Vagina (tissue), 2 donors: ENCODE measurements at places on chromosomes 5 and 9.

DNA sequence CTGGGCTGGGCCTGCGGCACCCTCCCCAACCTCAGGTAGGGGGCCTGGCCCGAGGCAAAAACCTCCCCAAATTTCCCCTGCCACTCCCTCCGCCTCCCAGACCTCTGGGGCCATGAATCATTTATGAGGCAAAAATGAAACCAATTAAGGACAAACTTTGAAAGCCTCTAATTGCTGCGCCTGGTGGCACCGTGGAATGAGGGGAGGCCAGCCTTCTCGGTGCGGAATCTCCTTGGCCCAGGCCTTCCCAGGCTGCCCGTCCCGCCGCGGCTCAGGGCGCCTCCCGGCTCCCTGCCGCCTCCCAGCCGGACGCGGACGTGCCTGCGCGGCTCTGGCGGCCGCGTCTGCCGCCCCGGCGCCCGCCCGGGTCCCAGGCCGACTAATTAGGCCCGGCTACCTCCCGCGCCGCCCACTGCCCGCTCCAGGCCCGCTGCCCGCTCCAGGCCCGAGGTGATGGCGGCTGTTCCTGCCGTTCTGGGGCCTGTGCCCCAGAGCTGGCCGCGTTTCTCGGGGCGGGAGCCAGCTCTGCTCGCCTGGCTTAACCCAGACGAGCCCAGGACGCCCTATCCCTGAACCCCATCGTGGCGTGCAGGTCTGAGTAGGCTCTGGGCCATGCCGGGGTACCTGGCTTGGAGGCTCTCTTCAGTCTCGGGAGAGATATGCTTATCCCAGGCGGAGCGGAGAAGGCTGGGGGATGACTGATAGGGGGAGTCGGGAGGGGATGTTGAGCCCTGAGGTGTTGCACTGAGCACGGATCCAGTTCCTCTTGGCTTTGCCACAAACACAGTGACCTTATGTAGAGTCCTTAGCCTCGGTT lies 20.1 kb downstream of the CXXC5 start:
- DNase-seq, result no peak
- peaks cover 95% of the 10 kb centered on the region for H3K4me1 ChIP-seq
- H3K36me3 ChIP-seq, result no peaks in the 10 kb centered on the region

DNA sequence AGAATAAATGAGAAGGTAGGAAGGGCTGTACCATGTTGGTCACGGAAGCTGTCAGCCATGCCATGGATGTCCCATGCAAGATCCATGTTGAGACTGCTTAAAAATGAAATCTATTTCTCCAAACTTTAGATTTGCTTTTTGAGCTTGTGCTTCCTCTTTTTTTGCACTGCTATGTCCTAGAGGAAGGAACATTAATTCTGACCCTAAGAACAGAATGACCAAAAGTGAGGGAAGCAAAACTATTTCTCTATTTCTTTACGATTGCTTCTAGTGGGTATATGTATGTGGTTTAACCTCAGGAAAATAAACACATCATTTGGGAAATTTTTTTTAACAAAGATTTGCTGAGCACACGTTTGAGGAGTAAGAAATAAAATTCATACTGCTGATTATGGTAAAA lies 84.6 kb downstream of the USP20 start:
- no peak for DNase-seq
- H3K4me3 ChIP-seq, result no peak overlapping the region
- H3K4me1 ChIP-seq, result no peaks in the 10 kb centered on the region
- no peak overlapping the region for H3K27ac ChIP-seq

DNA sequence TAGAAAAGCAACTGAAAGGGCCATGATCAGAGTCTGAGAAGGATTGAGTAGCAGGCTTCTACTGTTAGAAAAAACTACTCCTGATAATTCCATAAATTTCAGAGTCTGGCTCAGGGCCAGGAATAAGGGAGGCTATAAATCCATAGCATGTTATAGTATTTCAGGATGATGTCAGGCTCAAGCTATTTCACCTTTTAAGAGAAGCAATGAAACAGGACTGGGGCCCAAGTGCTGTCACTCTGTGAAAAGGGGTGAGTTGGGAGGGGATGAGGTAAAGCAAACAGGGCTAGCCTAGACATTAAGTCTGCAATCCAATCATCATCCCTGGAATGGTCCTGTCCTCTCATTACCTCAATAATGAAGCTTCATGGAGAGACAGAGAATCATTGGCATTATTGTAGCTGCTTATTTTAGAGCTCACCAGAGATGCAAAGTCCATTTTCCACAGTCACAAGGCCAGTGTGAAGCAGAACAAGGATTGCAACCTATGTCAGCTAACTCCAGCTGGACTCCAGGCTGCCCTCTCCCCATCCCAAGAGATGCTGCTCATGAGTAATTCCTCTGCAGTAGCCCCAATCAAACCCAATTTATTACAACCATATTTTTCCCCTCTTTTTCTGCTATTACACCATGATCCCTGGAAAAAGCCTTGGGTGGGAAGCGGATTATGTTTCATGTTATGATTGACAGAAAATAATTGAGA lies 56.0 kb downstream of the PAPPA start:
- H3K4me3 ChIP-seq, result no peak overlapping the region
- no peaks in the 10 kb centered on the region for H3K4me1 ChIP-seq
- H3K27ac ChIP-seq, result no peak overlapping the region
- no peaks in the 10 kb centered on the region for H3K36me3 ChIP-seq

GRCh38 chr9:104854613-104855012 lies 73.3 kb downstream of the ABCA1 start:
- no peaks in the 10 kb centered on the region for H3K27me3 ChIP-seq
- peaks cover 77% of the 10 kb centered on the region for H3K4me1 ChIP-seq
- DNase-seq, result no peak
- no peaks in the 10 kb centered on the region for H3K36me3 ChIP-seq

GRCh38 chr9:73680831-73681230 lies 529.2 kb downstream of the ANXA1 start:
- H3K4me3 ChIP-seq, result no peak overlapping the region
- no peaks in the 10 kb centered on the region for H3K27me3 ChIP-seq
- no peak for DNase-seq
- H3K27ac ChIP-seq, result no peak overlapping the region

GRCh38 chr5:145944328-145944727 lies 8.0 kb downstream of the SH3RF2 start:
- no peak overlapping the region for H3K4me3 ChIP-seq
- no peak overlapping the region for H3K27ac ChIP-seq
- no peaks in the 10 kb centered on the region for H3K27me3 ChIP-seq
- H3K4me1 ChIP-seq, result peaks cover 25% of the 10 kb centered on the region
- H3K36me3 ChIP-seq, result no peaks in the 10 kb centered on the region

DNA sequence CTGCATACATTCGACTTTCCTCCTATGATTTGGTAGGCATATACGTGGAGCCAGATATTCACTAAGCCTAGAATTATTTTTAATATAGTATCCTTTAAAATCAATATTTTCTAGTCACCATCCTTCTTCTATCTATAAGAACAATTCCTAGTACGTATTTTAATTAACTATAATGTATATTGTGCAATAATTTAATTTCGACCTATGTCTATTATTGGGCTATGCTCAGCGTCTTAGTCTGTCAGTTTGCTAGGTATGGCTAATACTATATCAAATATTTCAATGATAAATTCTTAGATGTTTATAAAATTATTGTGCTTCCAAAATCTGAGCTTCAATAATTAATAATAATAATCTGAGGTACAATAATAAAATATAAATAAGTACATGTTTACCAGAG lies 705.3 kb downstream of the PRELID2 start:
- no peaks in the 10 kb centered on the region for H3K36me3 ChIP-seq
- DNase-seq, result no peak
- no peaks in the 10 kb centered on the region for H3K4me1 ChIP-seq
- no peaks in the 10 kb centered on the region for H3K27me3 ChIP-seq
- H3K27ac ChIP-seq, result no peak overlapping the region

DNA sequence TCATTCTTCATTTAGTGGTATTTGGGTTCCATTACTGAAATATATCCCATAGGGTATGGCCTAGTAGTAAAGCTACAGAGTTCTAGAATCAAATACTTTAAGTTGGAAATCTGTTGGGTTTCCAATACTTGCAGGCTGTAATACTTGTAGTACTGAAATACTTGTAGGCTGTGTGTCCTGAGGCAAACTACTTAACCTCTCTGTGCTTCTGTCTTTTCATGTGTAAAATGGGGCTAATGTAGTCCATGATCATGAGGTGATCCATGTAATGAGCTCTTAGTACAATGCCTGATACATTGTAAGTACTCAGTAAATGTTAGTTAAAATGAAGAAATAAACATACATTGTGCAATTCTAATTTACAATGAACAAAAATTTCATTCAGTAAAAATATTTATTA lies 368.9 kb downstream of the CSNK1G3 start:
- no peaks in the 10 kb centered on the region for H3K27me3 ChIP-seq
- H3K4me1 ChIP-seq, result no peaks in the 10 kb centered on the region
- DNase-seq, result no peak
- no peaks in the 10 kb centered on the region for H3K36me3 ChIP-seq
- no peak overlapping the region for H3K27ac ChIP-seq
- H3K4me3 ChIP-seq, result no peak overlapping the region

DNA sequence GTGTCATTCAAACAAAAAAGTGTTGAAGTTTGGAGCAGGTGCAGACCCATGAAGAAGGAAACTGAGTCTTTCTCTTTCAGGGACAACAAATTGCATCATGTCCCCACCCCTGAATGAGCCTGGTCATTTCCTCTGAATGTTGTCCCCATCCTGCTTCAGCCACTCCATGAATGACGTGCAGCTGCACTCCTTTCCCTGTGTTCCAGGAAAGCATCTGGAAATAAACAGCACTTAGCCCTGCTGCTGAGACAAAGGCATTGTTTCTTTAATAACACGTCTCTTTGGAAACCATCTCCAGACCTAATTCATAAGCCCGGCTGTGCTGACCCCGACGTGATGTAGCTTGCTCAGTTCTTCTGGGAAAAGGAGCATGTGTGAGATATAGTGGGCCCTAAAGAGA lies 682.3 kb downstream of the BRINP1 start:
- no peak overlapping the region for H3K27ac ChIP-seq
- H3K4me3 ChIP-seq, result no peak overlapping the region
- no peak for DNase-seq
- no peaks in the 10 kb centered on the region for H3K4me1 ChIP-seq
- H3K36me3 ChIP-seq, result no peaks in the 10 kb centered on the region
- H3K27me3 ChIP-seq, result no peaks in the 10 kb centered on the region

DNA sequence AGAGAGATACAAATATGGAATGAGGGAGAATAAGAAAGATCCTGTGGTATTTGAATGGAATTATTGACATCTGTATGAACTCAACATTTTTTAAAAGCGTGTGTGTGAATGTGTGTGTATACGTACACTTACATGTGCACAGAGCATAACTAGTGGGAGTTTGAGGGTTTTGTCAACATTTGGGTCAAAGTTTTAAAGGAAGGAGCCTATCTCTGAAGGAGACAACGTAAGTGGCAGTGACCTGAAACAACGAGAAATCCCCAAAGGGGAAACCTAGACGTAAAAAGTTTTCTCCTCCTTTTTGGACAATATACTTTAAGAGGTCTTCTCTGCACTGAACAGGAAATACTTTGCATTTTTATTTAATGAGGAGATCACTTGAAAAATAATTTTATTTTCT lies 40.2 kb upstream of the DTWD2 start:
- H3K27me3 ChIP-seq, result no peaks in the 10 kb centered on the region
- H3K36me3 ChIP-seq, result no peaks in the 10 kb centered on the region
- DNase-seq, result no peak
- H3K4me3 ChIP-seq, result no peak overlapping the region

DNA sequence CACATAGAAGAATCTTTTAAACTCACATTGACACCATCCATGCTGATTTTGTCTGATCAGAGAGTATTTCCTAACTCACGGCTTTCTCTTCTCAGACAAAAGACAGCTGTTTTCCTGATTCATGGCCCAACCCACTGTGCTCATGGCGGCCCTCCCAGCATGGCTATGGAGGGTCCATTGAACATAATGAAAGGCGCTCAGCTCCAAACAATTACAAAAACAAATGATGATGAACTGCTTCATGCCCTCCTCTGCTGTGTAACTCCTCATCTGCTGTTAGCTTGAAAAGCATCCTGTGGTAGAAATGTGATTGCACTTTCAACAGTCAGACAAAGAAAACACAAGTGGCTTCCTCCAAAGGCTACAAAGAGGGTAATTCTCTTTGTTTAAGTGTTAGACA lies 673.8 kb downstream of the PRELID2 start:
- no peak for DNase-seq
- H3K27ac ChIP-seq, result no peak overlapping the region
- H3K4me1 ChIP-seq, result no peaks in the 10 kb centered on the region
- no peak overlapping the region for H3K4me3 ChIP-seq

DNA sequence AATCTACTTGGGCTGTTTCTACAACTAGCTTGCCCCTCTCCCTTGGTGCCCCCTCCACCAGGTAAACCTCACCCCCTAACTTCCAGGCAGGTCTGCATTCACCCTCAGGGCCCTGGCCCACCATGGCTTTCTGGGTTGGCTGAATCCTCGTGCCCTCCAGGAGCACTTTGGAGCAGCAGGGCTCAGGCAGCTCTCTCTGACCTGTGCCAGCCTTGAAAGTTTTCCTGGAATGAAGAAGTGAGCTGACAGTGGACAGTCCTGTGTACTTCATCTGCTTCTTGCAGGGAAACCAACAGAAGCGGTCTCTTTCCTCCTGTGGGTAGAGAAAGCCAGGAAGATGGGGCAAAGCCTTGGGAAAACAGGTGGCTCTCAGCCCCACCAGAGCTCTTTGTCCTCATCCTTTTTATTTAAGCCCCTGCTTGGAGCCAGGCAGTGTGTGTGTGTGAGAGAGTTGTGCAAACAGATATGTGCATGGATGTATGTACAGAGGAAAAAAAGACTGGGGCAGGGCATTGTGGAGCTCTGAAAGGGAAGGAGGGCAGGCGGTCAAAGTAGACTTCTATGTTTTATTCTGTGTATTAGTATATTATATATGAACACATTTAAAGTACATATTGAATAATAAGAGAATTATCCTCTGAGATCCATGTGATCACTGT lies 62.3 kb upstream of the SPRY4 start:
- no peak overlapping the region for H3K27ac ChIP-seq
- DNase-seq, result no peak
- no peaks in the 10 kb centered on the region for H3K36me3 ChIP-seq
- no peaks in the 10 kb centered on the region for H3K27me3 ChIP-seq
- H3K4me1 ChIP-seq, result peaks cover 11% of the 10 kb centered on the region

DNA sequence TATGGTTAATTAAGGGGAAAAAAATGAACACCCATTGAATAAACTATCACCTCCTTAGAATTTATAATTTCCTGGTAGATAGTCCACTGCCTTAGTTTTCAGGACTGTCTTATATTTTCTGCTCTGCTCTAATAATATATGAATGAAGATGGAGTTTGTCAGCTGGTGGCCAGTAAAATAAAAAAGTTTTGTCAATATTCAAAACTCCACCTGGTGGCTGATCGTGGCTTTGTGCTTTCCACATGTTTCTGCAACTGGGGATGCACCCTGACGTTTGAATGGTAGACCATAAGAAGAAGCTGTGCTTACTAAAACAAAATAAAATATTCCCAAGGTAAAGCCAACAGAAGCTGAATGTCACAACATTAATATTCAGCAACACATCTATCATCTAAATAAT lies 286.6 kb upstream of the IZUMO3 start:
- DNase-seq, result no peak
- H3K4me3 ChIP-seq, result no peak overlapping the region
- no peaks in the 10 kb centered on the region for H3K27me3 ChIP-seq

- no peaks in the 10 kb centered on the region for H3K36me3 ChIP-seq
- no peak overlapping the region for H3K4me3 ChIP-seq
- no peak for DNase-seq
- H3K27me3 ChIP-seq, result no peaks in the 10 kb centered on the region
- H3K27ac ChIP-seq, result no peak overlapping the region
These were observed 50.2 kb downstream of the PDCD1LG2 start for GRCh38 chr9:5560443-5561100.
